H7 (cell line): ENCODE measurements at places on chromosomes 6 and 20.
A peak's percentile ranks its signal among the peaks of the same experiment; 100 is the strongest.

DNA sequence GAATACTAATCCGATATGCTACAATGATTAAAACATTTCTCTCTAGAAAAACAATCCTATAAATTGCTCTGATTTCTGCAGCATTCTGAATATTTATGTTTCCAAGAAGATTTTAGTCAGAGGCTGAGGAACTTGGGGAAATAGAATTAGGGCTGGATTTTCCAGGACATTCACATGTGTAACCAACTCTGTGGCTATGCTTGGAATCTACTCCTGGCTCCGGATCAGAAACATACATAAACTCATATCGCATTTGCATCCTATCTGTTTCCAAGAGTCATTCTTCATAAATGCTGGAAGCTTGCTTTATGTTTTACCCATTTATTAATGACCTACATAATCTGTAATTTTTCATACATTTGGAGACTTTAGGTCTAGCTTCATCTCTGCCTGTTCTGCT is 459.9 kb upstream of the MARCKS start:
- no peak for DNase-seq

DNA sequence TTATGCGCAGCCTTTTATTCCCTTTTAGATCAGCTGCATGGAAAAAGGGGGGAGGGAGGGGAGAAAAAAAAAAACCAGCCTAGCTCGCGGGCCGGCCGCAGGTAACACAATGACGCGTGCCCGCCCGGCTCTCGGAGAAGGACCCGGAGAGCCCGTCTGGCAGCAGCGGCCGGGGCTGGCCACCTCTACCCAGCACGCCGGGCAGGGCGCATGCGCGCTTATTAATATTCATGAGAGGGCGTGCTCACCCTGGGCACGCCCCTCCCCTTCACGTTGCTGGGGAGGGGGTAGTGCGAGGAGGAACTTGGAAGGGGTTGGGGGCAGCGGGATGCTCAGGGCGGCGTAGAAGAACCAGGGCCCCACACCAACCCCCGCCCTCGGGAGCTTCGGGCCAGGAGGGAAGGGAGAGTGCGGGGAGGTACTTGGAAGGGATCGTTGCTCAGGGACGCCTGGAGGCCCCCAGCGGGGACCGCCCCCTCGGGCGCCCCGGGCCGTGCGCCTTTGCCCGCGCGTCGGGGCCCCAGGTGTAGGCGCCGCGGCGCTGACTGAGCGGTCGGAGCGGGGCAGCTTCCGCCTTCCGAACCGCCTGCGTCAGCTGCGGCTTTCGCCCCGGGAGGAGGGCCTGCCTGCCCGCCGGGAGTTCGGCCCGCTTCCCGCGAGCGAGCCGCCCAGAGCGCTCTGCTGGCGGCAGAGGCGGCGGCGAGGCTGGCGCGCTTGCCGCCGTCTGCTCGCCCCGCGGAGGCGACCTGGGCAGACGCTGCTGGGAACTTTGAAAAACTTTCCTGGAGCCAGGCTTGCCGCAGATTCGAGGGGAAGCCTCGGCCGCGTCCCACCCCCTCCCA is at the start of gene JAG1:
JAG1 (minus strand) TSS at position 158 of the 842 bp plus-strand sequence. CDS start 469 bp downstream, outside the sequence.
- DNase-seq = peak; percentile 98

GRCh38 chr6:92564376-92564775 is 855.0 kb downstream of the EPHA7 start:
- no peak for DNase-seq

DNA sequence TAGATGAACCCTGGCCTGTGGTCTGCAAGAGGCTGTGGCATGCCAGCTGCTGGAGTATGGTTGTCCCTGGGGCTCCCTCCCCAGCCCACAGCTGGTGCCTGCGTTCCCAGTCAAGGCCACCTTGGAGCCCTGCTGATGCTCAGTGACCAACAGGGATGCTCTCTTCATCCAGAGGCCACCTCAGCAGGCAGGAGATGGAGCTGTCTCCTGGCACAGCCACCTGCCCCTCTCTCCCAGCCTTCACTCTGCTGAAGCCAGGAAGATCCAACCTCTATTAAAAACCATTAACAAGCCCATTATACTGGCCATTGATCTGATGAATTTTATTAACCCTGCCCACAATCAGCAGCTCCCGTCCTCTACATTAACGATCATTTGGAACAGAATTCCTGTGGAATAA is 40.4 kb downstream of the ADTRP start:
- DNase-seq = no peak

- no peak for DNase-seq
Measured at GRCh38 chr6:13491538-13491937, 4.1 kb upstream of the GFOD1 start.
